ENCODE measurements at places on chromosomes 12 and 14.

- no peak for DNase-seq
Measured at GRCh38 chr12:14577344-14577743, 9.7 kb upstream of the PLBD1 start.

DNA sequence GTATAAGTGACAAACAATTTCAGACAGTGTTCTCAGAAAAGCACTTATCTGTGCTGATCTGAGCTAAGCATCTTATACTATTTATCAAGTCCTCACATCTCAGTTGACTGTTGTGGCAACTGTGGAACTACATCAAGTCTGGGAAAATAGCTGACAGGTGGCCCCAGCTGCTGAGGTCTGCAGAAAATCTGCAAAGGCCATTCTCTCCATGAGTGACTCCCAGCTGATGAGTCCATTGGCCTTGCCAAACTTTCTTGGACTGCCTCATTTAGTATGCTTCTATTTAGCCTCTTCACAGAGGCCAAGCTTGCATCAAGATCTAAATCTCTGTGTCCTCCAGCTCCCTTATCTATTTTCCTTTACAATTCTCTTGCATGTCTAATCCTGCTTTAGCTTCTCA lies 174.5 kb upstream of the RBM19 start:
- no peak for DNase-seq

GRCh38 chr14:61768240-61768639 lies 6.0 kb downstream of the SNAPC1 start:
- no peak for DNase-seq

GRCh38 chr14:92665661-92666110 lies 82.7 kb downstream of the LGMN start:
- DNase-seq, result no peak

DNA sequence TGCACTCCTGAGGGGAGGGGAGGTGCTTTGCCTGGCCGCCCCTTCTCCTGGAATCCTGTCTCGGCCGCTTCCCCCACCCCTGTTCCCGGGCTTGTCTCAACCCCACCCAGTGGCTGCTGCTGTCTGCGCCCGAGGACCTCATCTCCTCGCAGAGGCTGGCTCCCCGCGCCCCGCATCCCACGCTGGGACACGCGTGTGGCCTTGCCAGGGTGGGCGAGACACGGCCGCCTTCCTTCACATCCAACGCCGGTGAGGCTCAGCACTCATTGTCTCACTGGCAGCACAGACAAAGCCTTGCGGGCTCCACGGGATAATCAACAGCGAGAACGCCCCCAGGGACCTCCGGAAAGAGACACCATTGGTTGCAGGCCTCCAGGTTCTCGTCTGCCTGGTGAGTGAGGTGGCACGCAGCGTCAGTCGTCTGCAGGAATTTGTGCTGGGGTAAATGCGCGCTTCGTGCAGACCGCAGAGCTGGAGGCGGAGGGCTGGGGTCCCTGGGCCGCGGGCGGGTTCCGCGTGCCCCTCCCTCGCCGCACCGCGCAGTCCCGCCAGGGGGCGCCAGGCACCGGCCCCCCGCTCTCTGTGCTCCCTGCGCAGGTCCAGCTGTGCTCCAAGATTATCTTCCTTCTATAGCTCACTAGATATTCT lies 26.8 kb downstream of the CCDC177 start:
- DNase-seq, result no peak

GRCh38 chr12:46412857-46413256 lies 40.3 kb upstream of the SLC38A2 start:
- no peak for DNase-seq

- peak; percentile 6 for DNase-seq
Measured at GRCh38 chr12:90514325-90514724, 440.7 kb downstream of the CCER1 start.

Data from DMS153 (cell line).